Stimulated activated CD4-positive, alpha-beta T cell treated with anti-CD3 and anti-CD28 coated beads, Interleukin-1b, Interleukin-23, amount 100 ng/mL, for 48 hours (primary cell): ENCODE measurements at places on chromosomes 1 and 21.

DNA sequence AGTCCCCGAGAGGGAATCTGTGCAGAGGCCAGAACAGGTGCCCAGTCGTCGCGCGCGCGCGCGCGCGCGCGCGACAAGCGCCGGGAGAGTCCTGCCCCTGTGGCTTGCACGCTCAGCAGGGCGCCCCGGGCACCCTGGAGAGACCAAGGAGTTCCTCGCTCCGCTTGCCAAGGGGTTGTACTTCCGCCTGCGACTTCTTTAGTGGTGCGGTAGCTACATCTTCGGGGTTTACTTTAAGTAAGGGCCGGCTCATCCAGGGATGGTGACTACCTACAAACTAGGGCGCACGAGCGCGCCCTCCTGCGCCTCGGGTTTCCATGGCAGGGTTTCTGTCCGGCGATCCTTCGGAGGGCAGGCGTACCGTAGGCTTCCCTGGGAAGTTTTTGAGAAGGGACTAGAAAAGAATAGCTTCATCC is 1.4 kb downstream of the LHX4 start:
- no peak for DNase-seq

DNA sequence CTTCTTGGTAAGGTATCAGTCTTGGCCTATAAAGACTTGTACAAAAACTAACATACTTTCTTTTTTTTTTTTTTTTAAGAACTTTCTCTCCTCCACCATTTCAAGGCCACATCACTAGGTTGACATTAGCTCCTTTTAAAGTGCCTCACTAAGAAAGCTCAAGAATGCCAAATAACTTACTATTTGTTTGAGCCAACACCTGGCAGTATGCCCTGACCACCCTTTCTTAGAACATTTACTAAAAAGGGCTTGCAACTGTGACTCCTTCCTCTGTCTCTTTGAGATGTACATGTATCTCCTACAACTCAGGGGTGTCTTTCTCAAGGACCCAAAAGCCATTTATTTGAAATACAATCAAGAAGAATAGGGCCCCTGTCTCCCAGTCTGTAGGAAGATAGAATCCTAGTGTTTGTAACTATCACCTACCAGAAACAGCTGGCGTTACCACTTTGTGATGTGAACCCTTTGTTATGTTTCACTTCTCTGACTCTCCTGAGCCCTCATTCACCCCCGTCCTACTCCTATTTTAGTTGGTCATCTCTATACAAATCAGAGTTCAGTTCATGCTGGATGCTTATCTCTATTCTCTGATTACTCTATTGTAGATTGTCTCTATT is 12.2 kb upstream of the SAMD13 start:
- DNase-seq, result no peak

GRCh38 chr1:224499204-224499603 is 64.6 kb upstream of the WDR26 start:
- no peak for DNase-seq

DNA sequence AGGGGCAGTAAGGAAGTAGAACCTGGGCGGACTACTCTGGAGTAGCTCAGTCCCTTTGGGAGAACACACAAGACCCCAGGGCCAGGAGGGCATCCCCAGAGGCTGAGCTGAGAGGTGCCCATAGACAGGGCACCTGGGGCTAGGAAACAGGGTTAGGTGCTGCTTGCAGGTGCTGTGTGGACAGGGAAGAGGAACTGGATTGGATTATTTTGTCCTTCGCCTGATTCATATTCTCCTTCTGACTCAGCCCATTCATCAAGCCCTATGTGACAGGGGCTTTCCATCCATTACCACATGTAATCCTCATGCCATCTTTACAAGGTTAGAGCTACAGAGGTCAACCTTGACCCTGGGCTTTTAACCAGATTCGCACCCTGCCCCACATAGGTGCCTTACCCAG is 183.9 kb downstream of the C1orf94 start:
- DNase-seq, result no peak

- DNase-seq, result no peak
These were observed 37.7 kb downstream of the CEP170 start for GRCh38 chr1:243217349-243217748.

DNA sequence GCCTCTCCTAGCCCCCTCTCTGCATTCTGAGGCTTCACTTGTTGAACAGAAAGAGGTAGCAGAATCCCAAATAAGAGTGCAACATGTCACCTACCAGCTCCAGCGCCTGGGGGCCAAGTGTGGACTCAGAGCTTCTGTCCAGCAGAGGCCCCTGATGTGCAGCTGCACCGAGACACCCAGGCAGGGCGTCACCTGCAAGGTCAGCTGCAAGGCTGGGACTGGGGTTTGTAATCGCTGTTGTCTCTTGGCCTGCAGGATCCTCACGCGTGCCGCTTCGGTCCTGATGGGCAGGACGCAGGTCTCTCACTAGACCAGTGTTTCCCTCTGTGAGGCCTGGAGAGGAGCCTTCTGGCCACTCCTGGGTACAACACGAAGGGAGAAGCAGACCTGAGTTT is 4.3 kb upstream of the SLX9 start:
- no peak for DNase-seq

GRCh38 chr1:162228586-162228985 is 148.1 kb downstream of the SPATA46 start:
- no peak for DNase-seq

- DNase-seq, result no peak
These were observed at the start of gene TSPEAR for GRCh38 chr21:44711327-44712202. TSS of gene TSPEAR (minus strand) at chr21:44711572. CDS start at chr21:44711514, 58 bp downstream.

DNA sequence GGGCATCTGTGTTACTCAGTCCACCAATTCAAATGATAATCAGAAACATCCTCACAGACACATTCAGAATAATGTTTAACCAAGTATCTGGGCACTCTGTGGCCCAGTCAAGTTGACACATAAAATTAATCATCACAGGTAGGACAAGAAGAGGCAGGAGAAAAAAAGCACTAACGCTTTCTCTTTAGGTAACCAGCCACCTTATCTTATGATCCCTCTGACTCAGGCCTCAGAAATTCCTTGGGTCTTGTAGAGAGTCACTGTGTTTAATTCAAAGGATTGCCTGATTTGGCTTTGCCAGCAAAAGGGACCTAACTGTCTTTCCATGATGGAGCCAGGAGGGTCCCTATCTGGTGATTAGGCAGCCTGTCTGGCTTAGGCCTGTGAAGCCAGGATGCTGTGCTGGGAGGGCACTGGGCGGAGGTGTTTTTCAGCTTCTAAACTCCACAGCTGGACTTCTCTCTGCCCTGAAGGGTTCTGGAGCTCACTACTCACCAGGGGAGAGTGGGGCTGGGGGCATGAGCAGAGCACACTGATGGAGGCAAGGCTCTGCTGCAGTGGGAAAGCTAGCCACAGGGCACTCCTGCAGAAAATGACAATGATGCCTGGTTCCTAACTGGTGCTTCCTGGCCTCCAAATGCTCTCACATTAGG is 36.4 kb upstream of the STUM start:
- no peak for DNase-seq

DNA sequence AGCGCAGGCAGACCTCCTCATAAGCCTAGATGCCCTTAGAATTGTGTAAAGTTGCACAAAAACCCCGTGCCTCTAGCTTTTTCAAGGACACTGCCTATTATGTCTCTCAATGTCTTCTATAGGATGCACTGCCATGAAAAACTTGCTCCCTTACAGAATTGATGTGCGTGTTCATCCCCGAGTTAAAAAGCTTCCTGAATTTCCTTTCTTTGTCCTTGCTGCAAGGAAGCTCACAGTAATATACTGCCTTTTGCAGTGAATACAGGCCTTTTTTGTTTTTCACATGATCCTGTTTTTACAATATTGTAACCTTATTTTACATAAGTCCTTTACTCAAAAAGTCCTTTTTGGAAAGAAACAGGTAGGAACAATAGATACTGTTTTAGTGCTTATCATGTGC is 193.0 kb downstream of the TTLL7 start:
- DNase-seq, result no peak

GRCh38 chr1:154867064-154867825 is 2.8 kb downstream of the KCNN3 start:
- peak; percentile 58 for DNase-seq

- DNase-seq, result no peak
These were observed 5.4 kb upstream of the SIM2 start for GRCh38 chr21:36693489-36694030.

DNA sequence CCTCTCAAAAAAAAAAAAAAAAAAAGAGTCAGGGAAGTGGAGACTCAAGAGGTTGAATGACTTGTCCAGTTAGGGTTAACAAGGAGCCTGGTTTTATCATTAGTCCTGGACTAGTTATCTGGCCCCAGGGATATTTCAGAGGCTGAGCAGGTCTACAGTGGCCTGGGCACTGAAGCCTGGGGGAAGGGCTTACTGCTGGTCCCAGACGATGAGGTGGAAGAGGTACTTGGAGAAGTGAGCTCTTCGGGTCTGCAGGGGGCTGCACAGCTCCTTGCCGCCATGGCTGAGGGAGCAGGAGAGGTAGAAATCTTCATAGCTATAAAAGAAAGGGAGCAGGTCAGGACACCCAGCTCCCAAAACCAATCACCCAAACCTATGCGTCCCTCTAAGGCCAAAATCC is 40.1 kb downstream of the PIK3C2B start:
- no peak for DNase-seq
